NCI-H226 (cell line): ENCODE measurements at places on chromosomes 1 and 21.

DNA sequence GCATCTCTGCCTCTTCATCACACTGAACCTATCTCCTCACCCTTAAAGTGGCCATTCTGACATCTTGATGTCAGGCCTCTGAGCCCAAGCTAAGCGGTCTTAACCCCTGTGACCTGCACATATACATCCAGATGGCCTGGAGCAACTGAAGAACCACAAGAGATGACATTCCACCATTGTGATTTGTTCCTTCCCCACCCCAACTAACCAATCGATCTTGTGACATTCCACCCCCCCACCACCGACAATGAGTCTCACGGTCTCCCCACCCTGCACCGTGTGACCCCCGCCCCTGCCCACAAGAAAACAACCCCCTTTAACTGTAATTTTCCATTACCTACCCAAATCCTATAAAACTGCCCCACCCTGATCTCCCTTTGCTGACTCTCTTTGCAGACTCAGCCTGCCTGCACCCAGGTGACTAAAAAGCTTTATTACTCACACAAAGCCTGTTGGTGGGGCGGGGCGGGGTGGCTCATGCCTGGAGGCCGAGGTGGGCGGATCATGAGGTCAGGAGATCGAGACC, 21.0 kb upstream of the PINK1 start:
- DNase-seq: peak; percentile 65

- no peak for DNase-seq
Observed at GRCh38 chr1:182601913-182602312, 2.3 kb downstream of the RGS16 start.

DNA sequence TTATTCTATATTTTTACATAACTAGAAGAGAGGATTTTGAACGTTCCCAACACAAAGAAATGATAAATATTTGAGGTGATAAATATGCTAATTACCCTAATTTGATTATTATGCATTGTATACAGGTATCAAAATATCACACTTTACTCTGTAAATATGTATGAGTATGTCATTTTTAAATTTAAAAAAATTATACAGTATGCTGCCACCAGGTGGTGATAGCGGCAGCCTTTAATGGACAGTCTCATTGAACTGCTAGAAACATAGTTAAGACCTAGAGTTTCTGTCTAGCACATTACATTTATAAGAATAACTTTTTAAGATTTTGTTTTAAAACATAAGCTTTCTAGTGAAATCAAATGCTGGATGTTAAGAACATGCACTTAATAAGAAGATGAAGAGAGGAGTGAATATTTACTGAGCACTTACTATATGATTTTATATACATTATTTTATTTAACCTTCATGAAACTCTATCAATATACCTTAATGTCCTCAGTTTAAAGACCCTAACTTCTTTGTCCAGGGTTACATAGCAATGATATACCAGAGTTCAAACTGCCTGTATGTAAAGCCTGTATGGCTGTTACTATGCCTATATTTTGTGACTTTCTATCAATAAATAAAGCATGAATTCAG, 207.1 kb downstream of the NUF2 start:
- DNase-seq: no peak

DNA sequence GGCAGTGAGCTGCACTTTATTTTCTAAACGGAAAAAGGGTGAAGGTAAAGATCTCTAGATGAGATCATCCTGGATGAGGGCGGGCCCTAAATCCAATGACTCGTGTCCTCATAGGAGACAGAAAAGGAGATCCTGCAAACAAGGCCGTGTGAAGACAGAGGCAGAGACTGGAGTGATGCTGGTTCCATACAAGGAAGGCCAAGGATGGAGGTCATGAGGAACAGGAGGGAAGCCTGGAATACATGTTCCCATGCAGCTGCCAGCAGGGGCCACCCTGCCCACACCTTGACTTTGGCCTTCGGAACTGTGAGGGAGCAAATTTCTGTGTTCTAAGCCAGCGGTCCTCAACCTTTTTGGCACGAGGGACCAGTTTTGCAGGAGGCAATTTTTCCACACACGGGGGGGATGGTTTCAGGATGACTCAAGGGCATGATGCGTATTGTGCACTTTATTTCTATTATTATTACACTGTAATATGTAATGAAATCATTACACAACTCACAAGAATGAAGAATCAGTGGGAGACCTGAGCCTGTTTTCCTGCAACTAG, 94.3 kb downstream of the PSMG1 start:
- DNase-seq: peak; percentile 14

- DNase-seq: peak; percentile 7
Observed at GRCh38 chr1:216330262-216330661, 93.0 kb downstream of the USH2A start.

- no peak for DNase-seq
Observed at GRCh38 chr1:119656410-119656955, 8.4 kb upstream of the ZNF697 start.

- peak; percentile 93 for DNase-seq
Observed at GRCh38 chr1:192539297-192540092, 36.1 kb upstream of the RGS1 start.

DNA sequence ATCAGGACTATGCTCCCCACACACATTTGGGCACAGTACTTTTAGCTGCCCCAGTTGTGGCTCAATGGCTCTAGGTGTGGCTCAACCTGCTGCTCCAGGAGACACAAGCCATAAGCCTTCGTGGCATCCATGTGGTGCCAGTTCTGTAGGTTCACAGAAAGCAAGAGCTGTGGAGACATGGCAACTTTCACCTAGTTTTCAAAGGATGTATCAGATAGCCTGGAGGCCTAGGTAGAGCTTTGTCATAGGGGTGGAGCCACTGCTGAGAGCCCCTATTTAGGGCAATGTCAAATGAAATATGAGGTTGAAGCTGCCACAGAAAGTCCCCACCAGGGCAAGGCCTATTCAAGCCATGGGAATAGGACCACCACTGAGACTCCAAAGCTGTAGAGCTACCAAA, 210.5 kb downstream of the LMO4 start:
- no peak for DNase-seq

DNA sequence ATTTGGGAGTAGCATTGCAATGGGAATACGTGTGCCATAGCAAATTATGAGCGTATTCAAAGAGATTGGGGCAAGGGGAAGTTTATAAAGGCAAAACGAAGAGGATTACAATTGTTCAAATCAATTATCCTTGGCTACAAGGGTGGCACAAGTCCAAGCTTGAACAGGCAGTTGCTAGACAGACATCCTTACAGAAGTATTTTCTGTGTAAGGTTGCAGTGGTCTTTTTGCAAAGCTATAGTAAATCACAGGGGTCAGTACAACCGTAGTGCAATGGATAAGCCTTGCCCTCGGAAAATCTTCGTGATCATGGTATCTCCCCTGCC, 37.4 kb upstream of the HAO2 start:
- DNase-seq: no peak

DNA sequence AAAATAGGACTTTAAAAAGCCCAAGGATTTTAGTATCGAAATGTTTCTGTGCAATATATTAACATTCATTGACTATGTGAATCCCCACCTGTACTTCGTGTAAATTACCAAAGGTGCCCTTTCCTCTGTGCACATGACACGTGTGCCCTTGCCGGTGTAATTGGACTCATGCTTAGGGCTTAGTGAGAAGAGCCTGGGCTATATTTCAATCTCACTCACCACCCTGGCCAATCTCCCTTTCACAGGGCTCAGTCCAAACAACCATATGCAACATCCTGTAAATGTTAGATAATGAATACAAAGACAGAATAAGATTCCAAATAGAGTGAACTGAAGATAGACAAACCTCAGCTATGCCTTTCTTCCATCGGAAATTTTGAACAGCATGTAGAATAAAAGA, 564.3 kb downstream of the USP25 start:
- no peak for DNase-seq

GRCh38 chr21:39935716-39936115, 68.5 kb downstream of the PCP4 start:
- DNase-seq: no peak

- DNase-seq: peak; percentile 61
Observed at GRCh38 chr1:89358287-89358893, 5.5 kb upstream of the GBP6 start.

DNA sequence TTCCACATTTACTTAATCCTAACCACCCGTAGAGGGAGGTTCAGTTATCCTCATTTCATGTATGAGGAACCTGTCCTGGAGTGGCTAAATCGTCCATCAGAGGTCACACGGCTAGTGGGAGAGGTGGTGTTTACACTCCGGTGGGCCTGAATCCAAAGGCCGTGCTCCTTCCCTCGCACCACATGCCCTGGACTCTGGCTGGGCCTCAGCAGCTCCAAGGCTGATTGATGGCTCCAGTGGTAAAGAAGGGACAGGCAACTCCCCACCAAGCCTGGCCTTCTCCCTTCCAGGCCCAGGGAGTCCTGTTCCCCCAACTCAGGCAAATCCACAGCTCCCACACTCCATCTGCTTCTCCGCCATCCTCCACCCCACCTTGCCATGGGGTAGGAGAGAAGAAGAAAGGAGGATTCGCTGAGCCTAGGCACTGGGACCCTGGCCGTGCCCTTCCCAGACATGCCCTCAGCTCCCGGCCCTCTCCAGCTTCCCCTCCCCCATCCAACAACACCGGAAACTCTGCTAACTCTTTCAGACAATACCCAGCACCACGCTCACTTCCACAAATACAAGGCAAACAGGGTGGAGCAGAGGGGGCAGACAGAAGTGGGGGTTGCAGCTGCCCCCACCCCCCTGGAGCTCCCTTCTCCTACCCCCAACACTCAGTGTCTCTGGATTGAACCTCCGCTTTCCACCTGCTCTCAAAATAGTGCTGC, 10.9 kb downstream of the ARHGEF2 start:
- no peak for DNase-seq

DNA sequence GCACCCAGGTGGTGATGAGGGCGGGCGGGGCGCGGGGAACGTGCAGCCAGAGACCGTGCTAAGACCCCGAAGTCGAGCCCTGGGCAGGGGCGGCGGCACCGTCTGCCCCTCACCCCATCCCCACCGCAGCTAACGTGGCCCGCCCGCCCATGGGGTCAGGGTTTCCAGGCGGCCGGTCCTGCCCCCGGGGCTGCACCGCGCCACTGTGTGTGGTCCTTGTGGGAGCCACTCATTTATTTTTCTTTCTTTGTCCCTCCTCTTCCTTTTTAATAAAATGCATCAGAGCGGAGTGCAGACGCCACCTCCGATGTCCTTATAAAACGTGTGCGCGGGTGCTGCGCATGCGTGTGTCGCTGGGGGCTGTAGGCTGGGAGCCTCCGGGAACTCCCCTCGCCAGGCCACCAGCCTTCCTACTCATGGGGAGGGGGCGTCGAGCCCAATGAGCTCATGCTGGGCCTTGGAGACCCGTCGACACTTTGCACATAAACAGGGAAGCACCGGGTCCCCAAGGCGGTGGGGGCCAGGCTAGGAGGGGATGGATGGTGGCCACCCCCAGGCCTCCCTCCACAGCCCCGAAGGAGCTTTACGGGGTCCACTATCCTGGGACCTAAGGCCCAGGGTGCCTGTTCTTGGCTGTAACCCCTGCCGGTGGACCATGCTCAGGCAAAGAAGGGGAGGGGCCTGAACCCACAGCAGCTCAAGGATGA, 59.9 kb downstream of the WNT9A start:
- no peak for DNase-seq

- DNase-seq: no peak
Observed at GRCh38 chr1:232704256-232704655, 74.3 kb upstream of the SIPA1L2 start.

DNA sequence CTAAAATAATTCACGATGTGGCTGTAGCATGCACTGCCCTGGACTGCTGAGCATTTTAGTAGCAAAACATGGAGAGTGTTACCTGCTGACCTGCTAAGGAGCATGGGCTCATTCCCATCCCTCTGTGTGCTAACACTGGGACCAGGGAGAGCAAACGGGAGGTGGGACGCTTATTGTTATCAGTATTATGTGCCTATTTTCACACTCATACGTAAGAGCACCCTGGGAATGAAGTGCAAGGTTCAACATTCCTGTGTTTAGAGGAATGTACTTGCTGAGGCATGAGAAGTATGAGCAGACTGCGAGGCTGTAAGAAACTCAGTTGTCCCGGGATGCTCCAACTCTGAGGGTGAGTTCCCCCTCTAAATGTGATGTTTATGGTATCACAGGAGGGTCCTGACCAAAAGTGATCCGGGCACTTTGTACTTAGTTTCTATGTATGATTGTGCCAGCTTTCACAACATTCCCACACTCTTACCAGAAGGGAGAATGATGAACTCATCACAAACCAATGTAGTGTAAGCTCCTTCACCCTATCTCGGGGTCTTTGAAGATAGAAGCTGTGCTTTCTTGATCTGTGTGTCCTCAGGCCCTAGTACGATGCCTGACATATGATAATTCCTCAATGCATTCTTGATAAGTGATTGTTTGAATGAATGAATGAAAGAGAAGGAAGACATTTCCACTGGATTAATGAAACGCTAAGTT, 164.8 kb downstream of the KCNJ6 start:
- DNase-seq: no peak

- DNase-seq: no peak
Observed at GRCh38 chr1:14217384-14217783, 381.1 kb upstream of the KAZN start.

DNA sequence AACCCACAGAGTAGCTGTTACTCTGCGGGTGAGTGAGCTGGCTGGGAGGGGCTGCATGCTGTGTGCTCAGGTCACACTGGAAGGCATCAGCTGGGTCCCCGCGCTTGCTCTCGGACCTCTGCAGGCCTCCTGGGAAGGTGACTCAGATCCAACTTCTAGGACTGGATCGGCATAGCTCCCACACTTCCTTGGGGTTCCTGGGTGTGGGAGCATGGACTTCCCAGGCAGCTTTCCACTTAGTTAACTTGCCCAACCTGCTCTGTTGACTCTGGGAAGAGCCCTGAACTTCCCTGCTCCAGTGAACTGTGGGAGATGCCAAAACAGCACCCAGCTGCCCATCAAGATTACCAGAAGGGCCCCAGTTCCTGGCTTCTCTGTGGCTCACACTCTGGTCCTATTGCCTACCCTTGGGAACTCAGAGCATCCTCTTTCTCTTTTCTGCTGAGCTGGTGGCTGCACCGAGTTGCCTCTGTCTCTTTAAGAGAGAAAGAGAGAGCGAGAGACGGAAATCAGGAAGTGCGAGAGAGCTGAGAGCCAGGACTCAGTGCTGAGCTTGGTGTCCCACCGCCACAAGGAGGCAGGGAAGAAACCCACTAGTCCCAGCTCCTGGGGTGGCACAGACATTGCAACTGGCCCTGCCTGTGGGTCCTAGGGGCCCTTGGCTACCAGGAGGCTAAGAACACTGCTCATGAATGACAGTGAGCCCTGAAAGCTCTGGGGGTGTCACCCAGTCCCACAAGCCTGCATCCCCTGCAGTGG, at the start of gene IKBKE:
Gene IKBKE (plus strand): TSS at position 544 of the 759 bp plus-strand sequence. CDS start 2,752 bp downstream, outside the sequence.
- peak; percentile 76 for DNase-seq

DNA sequence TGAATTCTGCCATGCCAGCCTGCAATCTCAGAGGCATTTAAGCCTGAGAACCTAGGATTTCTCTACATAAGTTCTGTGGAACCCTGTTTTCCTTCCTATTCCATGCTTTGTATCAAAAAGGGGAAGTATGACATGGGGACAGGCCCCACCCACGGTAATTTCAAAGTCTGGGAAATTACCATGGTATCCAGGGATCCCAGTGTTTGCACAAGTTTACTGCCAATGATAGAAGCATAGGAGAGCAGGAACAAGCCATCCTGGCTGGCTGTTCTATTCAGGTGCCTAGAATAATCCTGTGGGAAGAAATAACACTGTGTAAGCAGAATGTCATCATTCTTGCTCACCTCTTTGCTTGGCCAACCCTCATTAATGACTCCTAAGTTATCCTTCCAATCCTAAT, 53.8 kb upstream of the ATP1B1 start:
- no peak for DNase-seq
